ENCODE measurements at places on chromosomes 7 and 10. TPM values are rescaled to one million over a fixed set of nuclear protein-coding genes. Genes with fewer than 3 reads are reported as not detected.

DNA sequence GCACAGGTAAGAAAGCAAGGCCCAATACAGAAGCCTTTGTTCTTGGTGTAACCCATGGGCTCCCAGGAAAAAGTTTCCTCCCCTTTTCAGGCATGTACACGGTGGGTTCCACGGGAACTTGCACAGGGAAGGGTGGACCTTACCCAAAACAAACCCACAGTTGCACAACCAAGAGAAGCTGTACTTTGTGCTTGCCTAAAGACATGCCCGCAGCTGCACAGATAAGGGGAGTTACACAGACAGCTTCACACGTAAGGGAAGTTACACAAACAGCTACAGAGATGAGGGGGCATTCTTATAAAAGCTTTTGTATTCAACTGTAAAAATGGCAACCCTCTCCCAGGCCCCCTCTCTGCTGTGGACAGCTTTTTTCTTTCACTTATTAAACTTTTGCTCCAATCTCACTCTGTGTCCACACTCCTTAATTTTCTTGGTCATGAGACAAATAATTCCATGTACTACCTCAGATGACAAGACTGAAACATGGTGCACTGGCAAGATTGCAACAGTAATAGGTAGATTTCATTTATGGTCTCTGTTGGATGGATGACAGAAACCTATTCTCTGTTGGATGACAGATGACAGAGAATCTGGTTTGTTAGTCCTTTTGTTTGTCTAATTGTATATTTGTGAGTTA, 72.9 kb downstream of the ATE1 start:
- H3K27ac ChIP-seq = no peak overlapping the region
- no peaks in the 10 kb centered on the region for H3K27me3 ChIP-seq
- H3K4me3 ChIP-seq = no peak overlapping the region
- H3K36me3 ChIP-seq = peaks cover 10% of the 10 kb centered on the region

Gene PRLHR
- total RNA-seq = not detected

Gene UNCX
- total RNA-seq = not detected

- H3K4me3 ChIP-seq = no peak overlapping the region
- peaks cover 39% of the 10 kb centered on the region for H3K36me3 ChIP-seq
- H3K27ac ChIP-seq = peak overlapping the region; percentile 66
- H3K4me1 ChIP-seq = peaks cover 69% of the 10 kb centered on the region
- DNase-seq = no peak
Measured at GRCh38 chr10:112382515-112383235, 8.8 kb downstream of the ACSL5 start.

Gene HGF
- 0.53 TPM for total RNA-seq

DNA sequence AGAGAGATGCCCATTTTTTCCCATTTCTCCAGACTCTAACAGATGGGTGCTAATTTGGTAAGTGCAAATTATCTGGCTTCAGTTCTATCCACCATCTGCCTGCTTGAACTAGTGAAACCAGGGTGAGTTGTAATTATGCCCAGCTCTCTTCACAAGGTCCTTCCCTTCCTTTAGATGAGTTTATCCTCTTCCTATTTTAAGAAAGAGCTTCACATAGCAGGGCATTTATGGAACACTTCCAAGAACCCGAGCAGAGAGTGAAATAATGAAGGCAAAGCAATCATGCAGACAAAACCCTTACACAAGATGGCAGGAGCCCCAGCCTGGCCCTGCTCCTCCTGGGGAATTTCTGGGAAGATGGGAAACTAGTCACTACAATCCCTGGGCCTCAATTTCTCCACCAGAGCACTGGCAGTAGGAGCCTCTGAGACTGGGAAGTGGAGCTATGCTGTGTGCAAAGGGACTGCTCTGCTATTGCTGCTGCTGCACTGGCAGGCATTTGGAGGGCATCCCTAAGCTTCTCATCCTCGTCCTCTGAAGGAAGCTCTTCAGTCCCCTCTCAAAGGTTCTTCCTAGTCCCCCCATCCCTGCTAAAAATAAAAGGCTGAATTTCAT, 33.7 kb upstream of the PLXNA4 start:
- no peak for DNase-seq
- peaks cover 6% of the 10 kb centered on the region for H3K4me1 ChIP-seq
- no peak overlapping the region for H3K27ac ChIP-seq
- no peak overlapping the region for H3K4me3 ChIP-seq
- peaks cover 39% of the 10 kb centered on the region for H3K27me3 ChIP-seq

DNA sequence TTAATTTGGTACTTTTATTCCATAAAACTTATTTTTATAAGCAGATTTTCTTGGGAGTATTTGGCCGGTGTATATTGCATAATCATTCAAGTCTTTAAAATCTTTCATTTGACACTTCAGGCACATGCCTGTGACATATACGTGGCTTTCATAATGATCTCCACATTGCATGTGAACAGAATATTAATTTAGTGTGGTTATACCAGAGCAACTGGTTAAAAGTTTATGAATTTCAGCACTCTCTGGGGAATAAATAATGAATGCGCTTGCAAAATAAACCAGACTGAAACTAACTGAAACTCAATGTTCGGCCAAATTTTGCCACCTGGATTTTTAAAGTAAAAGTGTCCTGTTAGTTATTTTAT, 242.3 kb downstream of the GLI3 start:
- H3K4me1 ChIP-seq = no peaks in the 10 kb centered on the region
- peaks cover 8% of the 10 kb centered on the region for H3K27me3 ChIP-seq
- no peak overlapping the region for H3K4me3 ChIP-seq
- H3K36me3 ChIP-seq = no peaks in the 10 kb centered on the region

GRCh38 chr10:46006219-46006618, 24.2 kb downstream of the NCOA4 start:
- no peak overlapping the region for H3K4me3 ChIP-seq
- no peak overlapping the region for H3K27ac ChIP-seq
- H3K4me1 ChIP-seq = no peaks in the 10 kb centered on the region
- no peaks in the 10 kb centered on the region for H3K27me3 ChIP-seq
- H3K36me3 ChIP-seq = peaks cover 33% of the 10 kb centered on the region

- H3K4me3 ChIP-seq = no peak overlapping the region
- H3K36me3 ChIP-seq = no peaks in the 10 kb centered on the region
- DNase-seq = no peak
Measured at GRCh38 chr10:56231436-56231835, 129.6 kb downstream of the ZWINT start.

- peaks cover 4% of the 10 kb centered on the region for H3K36me3 ChIP-seq
- no peak overlapping the region for H3K4me3 ChIP-seq
- H3K27me3 ChIP-seq = no peaks in the 10 kb centered on the region
- peak overlapping the region; percentile 35 for H3K27ac ChIP-seq
- peaks cover 22% of the 10 kb centered on the region for H3K4me1 ChIP-seq
Measured at GRCh38 chr7:44824894-44825526, 22.9 kb downstream of the H2AZ2 start.

- H3K27me3 ChIP-seq = no peaks in the 10 kb centered on the region
- peaks cover 12% of the 10 kb centered on the region for H3K4me1 ChIP-seq
- peaks cover 6% of the 10 kb centered on the region for H3K36me3 ChIP-seq
- H3K27ac ChIP-seq = no peak overlapping the region
- DNase-seq = no peak
Measured at GRCh38 chr7:5350174-5350463, 67.4 kb downstream of the SLC29A4 start.

Gene HOXA3
- total RNA-seq = not detected

DNA sequence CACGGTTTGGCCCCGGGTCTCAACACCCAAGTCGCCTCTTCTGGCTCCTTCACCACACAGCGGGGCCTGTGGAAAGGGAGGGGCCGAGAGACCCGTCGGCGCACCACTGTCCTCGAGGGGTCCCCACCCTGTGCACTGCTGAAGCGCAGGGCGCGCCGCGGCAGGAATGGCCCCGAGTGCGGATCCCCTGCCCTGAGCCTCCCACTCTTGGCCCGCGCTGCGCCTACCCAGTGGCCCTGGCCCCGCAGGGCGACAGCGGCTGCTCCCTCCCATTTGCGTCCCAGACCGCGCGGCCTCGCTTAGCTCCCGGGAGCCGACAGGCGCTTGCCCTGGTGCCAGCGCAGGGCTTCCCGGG, 2.1 kb upstream of the SFMBT2 start:
- peaks cover 13% of the 10 kb centered on the region for H3K36me3 ChIP-seq
- H3K4me3 ChIP-seq = peak overlapping the region; percentile 98
- peaks cover 50% of the 10 kb centered on the region for H3K4me1 ChIP-seq
- peaks cover 2% of the 10 kb centered on the region for H3K27me3 ChIP-seq
- no peak overlapping the region for H3K27ac ChIP-seq
- DNase-seq = no peak

- H3K4me3 ChIP-seq = no peak overlapping the region
- no peak overlapping the region for H3K27ac ChIP-seq
- H3K4me1 ChIP-seq = peaks cover 6% of the 10 kb centered on the region
- H3K36me3 ChIP-seq = peaks cover 21% of the 10 kb centered on the region
- DNase-seq = no peak
Measured at GRCh38 chr7:121513105-121513504, 117.0 kb upstream of the FAM3C start.

Measured in natural killer cell treated with Interleukin-12 subunit alpha and Interleukin-12 subunit beta and Interleukin-15 and Interleukin-18, amount 100 ng/mL, for 72 hours (primary cell).